ENCODE measurements at places on chromosomes 4 and X. TPM values are rescaled to one million over a fixed set of nuclear protein-coding genes. Genes with fewer than 3 reads are reported as not detected.

The HGFAC gene
- total RNA-seq, result 0.06 TPM

The TCEAL7 gene
- 8.0 TPM for total RNA-seq

The CHRDL1 gene
- total RNA-seq, result 7.7 TPM

The CPLX1 gene
- not detected for total RNA-seq

The STBD1 gene
- 2.4 TPM for total RNA-seq

The TCEAL1 gene
- 33.1 TPM for total RNA-seq

The ATOH1 gene
- not detected for total RNA-seq

The FAM47C gene
- not detected for total RNA-seq

The PABPC1L2A gene
- not detected for total RNA-seq

The H2BW2 gene
- not detected for total RNA-seq

The DRP2 gene
- total RNA-seq, result 0.19 TPM

The RIPPLY1 gene
- total RNA-seq, result not detected

The HPSE gene
- 4.5 TPM for total RNA-seq

The HSFX2 gene
- total RNA-seq, result 0.10 TPM

The MAGEB17 gene
- not detected for total RNA-seq

The SNX25 gene
- total RNA-seq, result 11.4 TPM

The PCYT1B gene
- 0.37 TPM for total RNA-seq

The LNX1 gene
- total RNA-seq, result 6.4 TPM

The RNF128 gene
- total RNA-seq, result not detected

The NSDHL gene
- total RNA-seq, result 18.3 TPM

The CT45A5 gene
- not detected for total RNA-seq

The GPR143 gene
- not detected for total RNA-seq

The PDE6B gene
- not detected for total RNA-seq

The CNGA1 gene
- total RNA-seq, result not detected

The POU4F2 gene
- not detected for total RNA-seq

The TSPAN7 gene
- 0.49 TPM for total RNA-seq

The DCLK2 gene
- total RNA-seq, result 0.78 TPM

The MAOB gene
- 2.2 TPM for total RNA-seq

The TLR8 gene
- total RNA-seq, result not detected

All from cardiac ventricle fibroblast (primary cell).